ENCODE measurements at places on chromosomes 6 and 20.
A peak's percentile ranks its signal among the peaks of the same experiment; 100 is the strongest.

- DNase-seq, result no peak
Observed at GRCh38 chr20:47558295-47559066, 56.8 kb downstream of the NCOA3 start.

GRCh38 chr20:50632236-50632635 is 59.1 kb downstream of the RIPOR3 start:
- DNase-seq, result no peak

DNA sequence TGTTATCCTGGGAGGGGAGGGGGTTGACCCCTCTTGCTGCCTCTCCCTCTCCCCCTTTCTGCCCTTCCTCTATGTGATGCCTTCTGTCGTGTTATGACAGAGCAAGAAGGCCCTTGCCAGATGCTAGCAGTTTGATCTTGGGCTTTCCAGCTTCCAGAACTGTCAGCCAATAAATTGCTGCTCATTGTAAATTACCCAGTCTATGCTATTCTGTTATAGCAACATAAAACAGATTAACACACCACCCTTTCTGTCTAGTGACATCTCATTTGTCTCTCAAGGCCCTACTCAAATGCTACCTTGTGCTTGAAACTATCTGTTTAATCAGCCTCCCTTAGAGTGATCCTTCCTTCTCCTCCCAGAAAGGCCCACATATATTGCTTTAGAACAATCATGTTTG is 16.4 kb upstream of the MAP3K4 start:
- DNase-seq, result no peak

DNA sequence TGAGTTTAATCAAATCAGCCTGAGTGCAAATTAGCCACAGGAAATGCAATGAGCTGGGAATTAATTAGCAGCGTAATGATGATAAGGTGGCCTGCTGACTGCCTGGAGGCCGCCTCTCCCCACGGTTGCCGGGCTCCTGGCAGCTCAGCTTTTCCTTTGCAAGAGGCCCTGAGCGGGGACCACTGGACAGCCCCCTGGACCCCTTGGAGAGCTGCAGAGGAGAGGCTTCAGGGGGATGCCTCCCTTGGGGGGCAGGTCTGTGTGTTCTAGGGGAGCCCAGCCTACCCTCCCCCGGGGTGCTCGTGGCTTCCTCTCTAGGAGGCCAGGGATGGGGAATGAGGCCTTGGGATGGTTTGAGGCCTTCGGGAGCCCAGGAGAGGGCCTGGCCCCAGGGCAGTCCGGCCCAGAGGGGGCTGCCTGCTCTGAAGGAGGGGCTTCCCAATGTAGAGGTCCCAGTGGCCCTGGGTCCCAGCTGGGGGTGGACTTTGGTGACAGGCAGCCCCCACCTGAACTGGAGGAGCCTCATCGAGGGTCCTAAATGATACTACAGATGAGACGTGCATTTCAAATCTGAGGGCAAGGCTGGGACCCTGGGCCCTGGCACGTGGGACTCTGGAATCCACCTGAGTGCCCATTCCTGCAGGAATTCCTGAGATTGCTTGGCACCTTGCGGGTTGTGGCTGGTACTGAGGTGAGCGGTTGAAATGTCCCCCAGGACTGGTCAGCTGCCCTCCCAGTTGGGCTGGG is 66.4 kb upstream of the BHLHE23 start:
- DNase-seq, result no peak

- no peak for DNase-seq
Observed at GRCh38 chr20:63740627-63741353, 1.2 kb downstream of the SLC2A4RG start.

DNA sequence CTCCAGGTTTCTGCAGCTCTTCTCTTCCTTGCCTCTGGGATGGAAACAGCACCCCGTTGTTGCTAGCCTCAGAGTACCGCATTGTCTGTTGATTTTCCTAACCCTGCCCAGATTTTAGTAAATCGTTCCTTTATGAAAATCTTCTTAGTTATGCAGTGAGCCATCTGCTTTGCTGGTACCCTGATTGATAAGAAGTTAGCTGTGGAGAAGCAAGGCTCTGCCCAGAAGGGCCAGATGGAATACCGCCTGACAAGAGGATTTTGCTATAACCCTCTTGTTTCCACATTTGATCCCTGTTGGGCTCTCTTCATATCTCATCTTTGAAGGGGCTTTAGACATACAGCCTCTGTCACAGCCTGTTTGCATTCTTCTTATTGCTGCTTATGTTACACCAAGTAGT is 229.0 kb downstream of the CDKAL1 start:
- no peak for DNase-seq

DNA sequence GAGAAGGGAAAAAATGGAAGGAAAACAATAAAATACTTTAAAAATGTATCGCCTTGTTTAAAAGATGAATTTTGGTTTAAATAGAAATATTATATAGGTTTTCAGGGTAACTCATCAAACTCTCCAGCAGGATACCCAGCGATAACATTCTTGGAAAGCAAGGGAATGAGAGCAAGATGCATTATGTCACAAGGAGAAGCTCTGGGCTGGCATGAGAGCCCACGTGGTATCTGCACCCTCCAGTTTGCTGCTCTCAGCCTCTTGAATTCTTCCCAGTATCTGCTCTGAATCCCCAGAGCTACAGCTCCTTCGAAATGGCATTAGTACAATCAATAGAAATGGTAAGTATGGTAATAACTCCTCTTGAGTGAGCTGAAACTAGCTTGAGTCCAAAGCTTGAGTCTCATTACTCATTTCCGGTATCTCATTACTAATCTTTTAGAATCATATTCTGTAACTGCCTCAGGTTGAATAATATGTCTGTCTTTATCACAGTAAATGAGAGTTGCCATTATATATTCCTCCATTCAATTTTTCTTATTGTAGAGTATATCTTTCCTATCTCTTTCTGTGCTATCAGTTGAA is 4.9 kb upstream of the TMEM242 start:
- DNase-seq, result no peak

- DNase-seq, result no peak
Observed at GRCh38 chr6:147930745-147931144, 411.9 kb upstream of the SASH1 start.

GRCh38 chr6:111837641-111838500 is 35.4 kb downstream of the FYN start:
- DNase-seq, result no peak

- no peak for DNase-seq
Observed at GRCh38 chr6:49527320-49527719, 23.1 kb upstream of the C6orf141 start.

DNA sequence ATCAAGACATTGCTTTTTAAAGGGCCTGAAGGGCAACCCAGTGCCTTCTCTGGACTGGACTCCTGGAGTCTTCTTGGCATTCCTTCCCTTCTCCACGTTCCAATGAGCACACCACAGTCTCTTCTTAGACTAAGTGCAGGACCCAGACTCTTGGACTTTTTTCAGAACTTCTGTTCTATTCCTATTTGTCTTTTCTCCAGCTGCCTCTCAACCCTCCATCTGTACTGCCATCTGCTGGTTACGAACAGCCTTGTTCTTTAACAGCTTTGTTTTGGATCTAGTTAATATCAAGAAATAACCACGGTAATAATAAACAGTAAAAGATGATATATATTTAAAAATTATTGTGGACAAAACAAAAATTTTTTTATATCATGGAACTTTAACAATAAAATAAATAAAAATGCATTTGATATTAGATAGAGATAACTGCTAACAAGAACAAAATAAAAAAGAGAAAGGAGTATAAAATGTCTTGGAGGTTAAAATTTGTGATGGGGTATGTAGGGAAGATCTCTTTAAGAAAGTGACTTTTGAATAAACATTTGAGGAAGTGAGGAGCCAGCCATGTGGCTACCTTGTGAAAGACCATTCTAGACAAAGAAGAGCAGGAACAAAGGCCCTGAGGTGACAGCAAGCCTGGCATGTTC is 105.1 kb upstream of the HCRTR2 start:
- no peak for DNase-seq

DNA sequence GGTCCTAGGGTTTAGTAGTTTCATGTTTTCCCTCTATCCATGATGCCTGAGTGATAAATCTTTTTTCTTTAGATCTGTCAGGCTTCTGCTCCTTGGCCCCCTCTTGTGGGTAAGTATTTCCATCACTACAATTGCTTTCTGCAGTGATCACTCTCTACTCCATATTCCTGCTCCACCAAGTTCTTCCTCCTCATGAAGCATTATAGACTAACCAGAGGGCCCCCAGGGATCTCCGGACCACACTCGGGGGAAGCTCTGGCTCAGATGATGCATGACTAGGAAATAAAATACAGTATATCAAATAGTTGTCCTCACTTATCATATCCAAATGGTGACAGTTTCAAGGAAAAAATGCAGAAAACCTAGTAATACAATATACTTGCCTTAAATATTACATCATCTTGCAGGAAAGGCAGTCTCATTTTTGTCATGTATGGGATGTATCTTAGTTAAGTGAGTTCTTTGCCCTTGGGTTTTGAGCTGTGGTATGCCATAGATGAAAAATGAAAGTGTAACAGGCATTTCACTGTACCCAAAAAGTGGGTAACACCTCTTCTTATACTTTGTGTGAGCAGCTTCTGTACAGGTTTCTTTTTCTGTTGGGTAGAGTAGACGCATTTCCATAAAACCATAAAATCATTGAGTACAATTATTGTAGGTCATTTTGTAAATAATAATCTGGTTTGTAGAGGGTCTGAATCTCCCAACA is 200.9 kb upstream of the EYA4 start:
- DNase-seq, result no peak

- peak; percentile 89 for DNase-seq
Observed at GRCh38 chr6:44151348-44152108, 7.1 kb upstream of the CAPN11 start.

DNA sequence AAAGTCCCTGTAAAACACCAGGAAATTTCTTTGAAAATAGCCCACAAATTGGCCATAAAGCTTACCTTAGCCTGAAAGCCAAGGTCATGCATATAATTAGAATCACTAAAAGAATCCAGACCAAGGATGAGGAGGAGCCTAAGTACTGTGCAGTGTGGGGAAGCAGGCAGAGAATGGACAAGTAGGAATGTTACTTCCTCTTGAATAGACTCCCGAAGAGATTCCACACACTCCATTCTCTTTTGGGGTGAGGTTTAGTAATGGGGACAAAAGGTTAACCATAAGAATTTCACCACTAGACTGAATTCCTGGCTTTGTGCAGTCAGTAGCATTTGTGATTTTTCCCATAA is 27.5 kb upstream of the MARCKS start:
- DNase-seq, result no peak

GRCh38 chr6:167109651-167110050 is 13.2 kb upstream of the CCR6 start:
- no peak for DNase-seq

DNA sequence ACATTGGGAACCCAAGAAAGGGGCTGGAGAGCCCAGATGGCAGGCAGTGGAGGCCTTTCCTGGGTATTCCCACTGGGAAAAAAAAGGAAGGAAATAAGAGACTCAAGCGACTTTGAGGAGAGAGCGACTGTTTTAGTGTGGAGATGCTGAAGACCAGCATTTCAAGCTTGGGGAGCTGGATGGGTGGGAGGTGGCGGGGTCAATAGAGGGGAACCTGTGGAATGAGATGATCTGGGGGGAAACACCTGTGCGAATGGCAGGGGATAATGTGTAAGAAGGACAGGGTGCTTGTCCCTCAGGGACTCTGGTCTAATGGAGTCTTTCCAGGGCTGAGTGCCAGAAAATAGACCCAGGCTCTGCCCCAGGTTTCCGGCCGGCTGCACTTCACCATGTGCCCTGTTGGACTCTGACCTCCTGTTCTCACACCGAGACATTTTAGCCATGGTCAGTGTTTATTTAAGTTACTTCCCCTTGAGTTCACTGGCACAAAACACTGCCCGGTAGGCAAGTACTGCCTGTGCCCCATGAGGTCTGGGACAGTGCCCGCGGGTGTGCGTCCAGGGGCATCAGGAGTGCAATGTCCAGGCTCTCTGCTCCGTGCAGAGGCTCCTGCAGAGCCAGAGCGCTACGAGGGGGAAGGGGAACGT is 50.4 kb upstream of the NKX2-2 start:
- DNase-seq, result no peak

GRCh38 chr20:59023616-59024015 is 4.4 kb downstream of the TUBB1 start:
- no peak for DNase-seq

- no peak for DNase-seq
Observed at GRCh38 chr6:90118581-90118980, 178.1 kb downstream of the BACH2 start.

- DNase-seq, result no peak
Observed at GRCh38 chr6:5151955-5152401, 66.8 kb downstream of the PPP1R3G start.

GRCh38 chr20:47524015-47524784 is 22.5 kb downstream of the NCOA3 start:
- DNase-seq, result no peak

DNA sequence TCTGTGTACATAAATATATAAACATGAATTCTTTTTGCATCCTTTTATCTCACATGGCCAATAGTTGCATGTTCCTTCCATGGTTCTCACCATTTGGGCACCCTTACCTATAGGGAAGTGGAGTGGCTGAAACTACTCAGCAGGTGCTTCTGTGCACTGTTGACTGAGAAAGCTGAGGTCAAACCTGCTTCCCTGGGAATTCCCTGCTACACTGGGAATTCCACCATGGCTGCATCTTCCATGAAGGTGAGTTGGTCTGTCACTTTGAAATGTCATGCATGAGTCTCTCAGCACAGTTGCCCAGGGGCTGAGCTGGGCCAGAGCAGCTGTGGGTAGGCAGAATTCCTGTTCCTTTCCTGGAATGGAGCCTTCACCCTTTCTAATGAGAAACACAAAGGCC is 193.8 kb upstream of the PRSS16 start:
- DNase-seq, result no peak

- DNase-seq, result no peak
Observed at GRCh38 chr6:140777780-140778179, 1354.9 kb upstream of the GJE1 start.

DNA sequence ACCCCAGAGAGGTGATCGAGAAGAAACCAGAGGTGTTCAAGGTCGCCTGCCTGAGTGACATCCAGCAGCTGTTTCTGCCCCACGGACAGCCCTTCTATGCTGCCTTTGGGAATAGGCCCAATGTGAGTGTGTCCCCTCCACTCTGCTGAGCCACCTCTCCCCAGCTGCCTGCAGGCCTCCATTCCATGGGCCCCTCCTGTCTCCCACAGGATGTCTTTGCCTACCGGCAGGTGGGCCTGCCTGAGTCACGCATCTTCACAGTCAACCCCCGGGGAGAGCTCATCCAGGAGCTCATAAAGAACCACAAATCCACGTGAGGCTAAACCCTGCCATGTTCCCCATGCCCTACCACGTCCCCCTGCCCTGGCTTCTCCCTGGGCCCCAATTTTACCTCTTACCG is 8.4 kb downstream of the EMILIN3 start:
- DNase-seq, result no peak

DNA sequence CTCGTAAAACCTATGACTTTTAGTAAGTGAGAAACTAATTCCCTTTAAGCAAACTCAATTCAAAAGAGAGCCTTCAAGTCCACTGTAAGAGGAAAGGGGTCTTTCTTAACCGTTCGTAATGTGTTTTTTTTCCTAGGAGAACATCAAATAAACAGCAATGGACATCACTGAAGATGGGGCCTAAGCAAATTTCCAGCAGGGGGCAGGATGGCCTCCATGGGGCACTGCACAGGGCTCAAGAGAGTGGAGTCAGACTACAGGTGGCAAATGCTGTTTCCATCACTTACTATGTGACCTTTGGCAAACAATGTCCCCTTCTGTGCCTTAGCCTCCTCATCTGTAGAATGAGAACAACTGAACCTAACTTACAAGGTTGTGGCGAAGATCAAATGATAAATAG is 88.7 kb downstream of the ARHGAP18 start:
- DNase-seq, result no peak
